Right ventricle myocardium superior (tissue), 1 donor: ENCODE measurements at places on chromosomes 13 and 19.

DNA sequence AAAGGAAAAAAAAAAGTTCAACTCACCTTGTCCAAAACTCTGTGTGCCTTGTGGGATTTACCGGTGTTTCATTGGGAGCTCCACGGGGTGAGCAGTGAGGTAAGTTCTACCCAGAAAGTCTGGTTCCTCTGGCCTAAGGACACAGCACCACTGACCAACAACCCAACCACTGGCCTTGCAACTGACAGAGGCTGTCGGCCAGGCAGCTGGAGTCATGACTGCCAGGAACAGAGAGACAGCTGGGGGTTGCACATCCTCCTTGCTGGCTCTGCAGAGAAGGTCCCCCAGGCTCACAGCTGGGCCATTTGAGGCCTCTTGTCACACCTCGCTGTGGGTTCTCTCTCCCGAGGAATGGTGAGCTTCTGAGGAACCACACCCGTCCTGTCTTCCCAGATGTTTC lies 59.5 kb downstream of the ANKRD10 start:
- DNase-seq: no peak

- DNase-seq: peak; percentile 47
These were observed at the start of gene TUBB4A for GRCh38 chr19:6501740-6502648. TUBB4A (minus strand) TSS chr19:6502309; CDS start chr19:6502212, 97 bp downstream.

DNA sequence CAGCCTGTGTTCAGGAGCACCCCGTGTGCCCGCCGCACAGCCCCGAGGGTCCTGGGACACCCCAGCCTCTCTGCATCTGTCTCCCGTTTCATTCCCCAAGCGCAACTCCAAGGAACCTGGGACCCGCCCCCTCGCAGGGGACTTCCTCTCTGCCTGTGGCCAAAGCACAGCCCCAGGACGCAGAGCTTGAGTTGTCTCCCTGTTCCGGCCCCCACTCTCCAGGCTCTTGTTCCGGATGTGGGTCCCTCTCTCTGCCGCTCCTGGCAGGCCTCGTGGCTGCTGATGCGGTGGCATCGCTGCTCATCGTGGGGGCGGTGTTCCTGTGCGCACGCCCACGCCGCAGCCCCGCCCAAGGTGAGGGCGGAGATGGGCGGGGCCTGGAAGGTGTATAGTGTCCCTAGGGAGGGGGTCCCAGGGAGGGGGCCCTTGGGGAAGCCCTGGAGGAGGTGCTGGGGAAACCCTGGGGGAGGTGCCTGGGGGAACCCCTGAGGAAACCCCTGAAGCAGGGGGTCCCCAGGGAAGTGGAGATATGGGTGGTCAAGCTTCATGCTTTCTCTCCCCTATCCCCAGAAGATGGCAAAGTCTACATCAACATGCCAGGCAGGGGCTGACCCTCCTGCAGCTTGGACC lies 1.3 kb downstream of the HCST start:
- DNase-seq: peak; percentile 84

DNA sequence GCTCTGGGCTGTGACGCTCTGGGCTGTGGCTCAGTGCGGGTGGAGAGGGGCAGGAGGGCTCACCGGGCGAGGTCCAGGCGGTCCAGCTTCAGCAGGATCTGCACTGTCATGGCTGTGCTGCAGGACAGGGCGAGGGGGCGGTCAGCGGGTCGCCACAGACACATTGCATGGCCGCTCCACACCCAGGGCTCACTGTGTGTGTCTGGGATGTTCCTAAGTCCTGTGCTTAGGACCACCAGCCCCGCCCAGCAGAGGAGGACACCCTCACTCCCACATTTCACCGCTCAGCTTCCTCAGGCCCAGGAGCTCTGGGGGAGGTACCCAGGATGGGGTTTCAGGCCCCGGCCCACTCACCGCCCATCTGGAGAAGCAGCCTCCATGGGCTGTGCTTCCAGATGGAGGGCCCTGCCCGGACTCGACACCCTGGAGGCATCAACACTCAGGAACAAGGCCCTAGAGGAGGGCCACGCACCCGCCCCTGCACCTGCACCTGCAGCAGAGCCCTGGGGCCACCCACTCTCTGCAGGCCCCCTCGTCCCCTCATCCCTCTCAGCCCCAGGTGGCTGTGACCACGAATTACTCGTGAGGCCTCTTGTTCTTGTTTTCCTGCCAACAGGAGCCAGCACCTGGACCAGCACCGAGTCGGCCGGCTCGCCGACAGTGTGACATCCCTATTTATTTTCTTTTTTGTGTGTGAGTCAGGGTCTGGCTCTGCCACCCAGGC lies 9.7 kb upstream of the CERS1 start:
- no peak for DNase-seq

GRCh38 chr13:90690458-90691080 lies 656.9 kb upstream of the MIR17HG start:
- no peak for DNase-seq

GRCh38 chr13:93744886-93745285 lies 518.3 kb downstream of the GPC6 start:
- DNase-seq: no peak

- DNase-seq: peak; percentile 50
These were observed 8.5 kb downstream of the MIER2 start for GRCh38 chr19:336067-336614.

GRCh38 chr19:55249841-55250240 lies 9.0 kb downstream of the PPP6R1 start:
- DNase-seq: no peak

GRCh38 chr19:27822336-27822735 lies 1390.6 kb downstream of the UQCRFS1 start:
- no peak for DNase-seq

GRCh38 chr19:13959141-13959961 lies 7.0 kb downstream of the DCAF15 start:
- DNase-seq: no peak

DNA sequence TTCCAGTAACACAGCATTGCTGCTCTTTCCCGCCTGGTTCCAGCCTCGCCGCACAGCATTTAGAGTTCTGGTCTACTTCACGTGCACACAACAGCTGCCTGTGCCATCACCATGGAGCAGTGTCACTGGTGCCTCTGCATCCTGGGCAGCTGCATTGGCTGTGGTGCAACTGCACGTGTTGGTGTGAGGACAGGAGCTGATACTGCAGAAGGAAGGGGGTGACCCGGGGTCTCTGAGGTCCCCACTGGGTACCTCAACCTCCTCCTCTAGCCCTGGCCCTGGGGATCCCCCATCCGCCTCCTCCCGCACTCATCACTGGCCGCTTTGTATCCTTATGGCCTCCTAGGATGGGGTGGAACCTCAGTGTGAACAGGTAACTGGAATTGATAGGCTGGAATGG lies 112.5 kb downstream of the SOX1 start:
- no peak for DNase-seq

- DNase-seq: no peak
These were observed 1.2 kb downstream of the LPAR2 start for GRCh38 chr19:19626516-19627472.

- DNase-seq: no peak
These were observed 217.1 kb downstream of the ENOX1 start for GRCh38 chr13:43569658-43570057.

DNA sequence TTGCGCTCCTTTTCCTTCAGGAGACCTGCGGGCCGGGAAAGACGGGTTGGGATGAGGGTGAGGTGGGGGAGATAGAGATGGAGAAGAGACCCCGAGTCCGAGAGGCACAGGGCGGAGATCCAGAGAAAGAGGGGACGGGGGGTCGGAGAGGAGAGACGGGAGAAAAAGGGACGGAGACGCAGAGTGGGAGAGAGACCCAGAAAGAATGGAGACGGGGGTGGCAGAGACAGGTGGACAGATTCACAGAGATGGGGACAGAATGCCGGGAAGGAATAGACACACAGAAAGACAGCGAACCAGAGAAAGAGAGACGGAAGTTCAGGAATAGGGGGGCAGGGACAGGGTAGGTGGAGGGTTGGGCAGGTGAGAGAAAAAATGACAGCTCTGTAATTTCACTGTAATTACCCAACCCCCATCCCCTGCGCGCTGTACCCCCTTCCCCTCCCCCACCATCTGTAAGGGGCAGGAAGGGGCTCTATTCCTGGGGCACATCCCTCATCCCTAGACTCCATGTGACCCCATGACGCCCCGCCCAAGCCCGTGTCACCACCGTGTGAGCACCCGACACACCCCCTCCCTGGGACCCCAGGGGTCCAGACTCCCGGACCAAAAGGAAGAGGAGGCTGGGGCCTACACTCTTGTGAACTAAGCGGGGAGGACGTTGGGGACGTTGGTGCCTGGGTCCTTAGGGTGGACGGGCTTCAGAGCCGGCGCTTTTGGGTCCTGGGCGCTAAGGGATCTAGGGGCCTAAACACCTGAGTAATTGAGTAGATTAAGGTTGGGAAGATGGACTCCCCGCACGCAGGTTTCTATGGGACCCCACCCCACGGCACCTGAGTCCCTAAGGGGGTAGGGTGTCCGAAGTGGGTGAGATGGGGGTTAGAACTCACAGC lies 967 bp downstream of the DBP start:
- no peak for DNase-seq

DNA sequence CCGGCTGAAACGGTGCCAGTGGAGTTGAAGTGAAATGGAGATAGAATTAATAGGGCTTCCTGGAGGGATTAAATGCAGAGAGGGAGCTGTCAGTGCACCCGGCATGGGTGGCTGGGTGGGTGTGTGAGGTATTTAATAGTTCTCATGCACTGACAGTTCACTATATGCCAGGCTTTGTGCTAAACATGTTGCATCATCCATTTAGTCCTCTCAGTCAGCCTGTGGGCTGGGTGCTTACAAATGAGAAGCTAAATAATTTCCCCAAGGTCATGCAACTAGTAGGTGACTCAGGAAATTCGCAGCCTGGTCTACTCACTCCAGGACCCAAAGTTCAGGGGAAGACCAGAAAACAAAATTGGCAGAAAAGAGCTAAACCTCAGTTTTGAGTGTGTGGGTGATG lies 63.5 kb upstream of the SPATA13 start:
- DNase-seq: no peak

DNA sequence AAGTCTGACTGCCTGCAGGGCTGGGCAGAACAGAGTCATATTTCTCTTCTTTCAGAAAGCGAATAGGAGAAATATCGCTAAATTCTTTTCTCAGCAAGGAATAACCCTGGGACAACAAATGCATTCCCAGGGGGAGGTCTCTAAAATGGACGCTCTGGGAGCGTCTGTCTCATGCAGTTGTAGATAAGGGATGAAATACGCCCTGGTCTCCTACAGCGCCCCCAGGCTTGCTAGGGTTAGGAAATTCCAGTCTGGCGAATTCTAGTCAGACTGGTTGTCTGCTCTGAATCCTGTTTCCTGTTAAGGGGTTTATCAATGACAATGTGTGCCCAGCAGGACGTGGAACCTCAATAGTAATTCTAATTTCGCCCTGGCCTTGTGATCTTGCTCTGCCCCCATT lies 1214.1 kb downstream of the DIAPH3 start:
- no peak for DNase-seq

- DNase-seq: no peak
These were observed 882.1 kb downstream of the UQCRFS1 start for GRCh38 chr19:28330831-28331230.

DNA sequence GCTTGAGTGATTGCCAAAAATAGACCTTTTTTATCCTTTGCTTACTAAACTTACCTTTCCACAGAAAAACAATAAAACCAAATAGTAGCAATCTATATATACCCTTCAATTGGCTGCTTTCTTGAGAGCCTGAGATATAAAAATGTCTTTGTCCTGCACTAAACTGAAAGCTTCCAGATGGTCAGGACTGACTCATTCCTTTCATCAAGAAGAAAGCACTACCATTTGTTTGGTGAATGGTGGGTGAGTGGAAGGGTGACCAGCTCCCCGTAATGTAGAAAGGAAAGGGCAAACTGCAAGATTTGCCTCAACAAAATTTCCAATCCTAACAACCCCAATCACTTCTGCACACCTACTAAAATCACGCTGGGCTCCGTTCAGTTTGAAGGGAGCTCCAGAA lies 67.8 kb downstream of the SACS start:
- no peak for DNase-seq

DNA sequence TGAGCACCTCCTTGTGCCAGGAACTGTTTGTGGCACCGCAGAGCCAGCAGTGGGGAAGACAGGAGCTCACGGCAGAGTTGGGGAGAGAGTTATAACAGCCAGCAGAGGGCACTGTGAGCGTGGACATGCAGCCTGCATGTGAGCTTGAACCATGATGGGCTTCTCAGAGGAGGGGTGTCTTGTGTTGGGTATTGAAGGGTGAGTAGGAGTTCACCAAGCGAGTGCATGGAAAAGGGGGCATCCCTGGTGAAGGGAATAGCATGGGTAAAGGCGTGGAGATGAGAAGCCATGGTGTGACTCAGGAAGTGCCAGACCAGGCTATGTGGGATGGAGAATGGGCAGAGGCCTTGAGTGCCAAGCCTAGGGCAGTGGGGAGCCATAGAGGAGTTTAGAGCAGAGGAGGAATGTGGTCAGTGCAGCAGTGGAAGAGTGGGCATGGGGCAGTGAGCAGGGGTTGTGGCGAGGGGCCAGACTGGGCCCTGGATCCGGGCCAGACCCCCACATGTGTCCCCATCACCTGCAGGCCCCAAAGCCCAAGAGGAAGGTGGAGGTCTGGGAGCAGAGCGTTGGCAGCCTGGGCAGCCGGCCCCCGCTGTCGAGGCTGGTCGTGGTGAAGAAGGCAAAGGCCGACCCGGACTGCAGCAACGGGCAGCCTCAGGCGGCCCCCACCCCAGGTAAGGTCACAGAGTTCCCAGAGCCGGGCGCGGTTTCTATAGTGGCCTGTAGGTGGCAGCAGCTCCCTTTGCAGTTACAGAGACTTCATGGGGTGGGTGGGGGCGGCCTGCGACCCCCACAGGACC lies 11.8 kb upstream of the SHD start:
- DNase-seq: peak; percentile 72

- DNase-seq: no peak
These were observed 36.6 kb downstream of the USP12 start for GRCh38 chr13:27135023-27135422.

DNA sequence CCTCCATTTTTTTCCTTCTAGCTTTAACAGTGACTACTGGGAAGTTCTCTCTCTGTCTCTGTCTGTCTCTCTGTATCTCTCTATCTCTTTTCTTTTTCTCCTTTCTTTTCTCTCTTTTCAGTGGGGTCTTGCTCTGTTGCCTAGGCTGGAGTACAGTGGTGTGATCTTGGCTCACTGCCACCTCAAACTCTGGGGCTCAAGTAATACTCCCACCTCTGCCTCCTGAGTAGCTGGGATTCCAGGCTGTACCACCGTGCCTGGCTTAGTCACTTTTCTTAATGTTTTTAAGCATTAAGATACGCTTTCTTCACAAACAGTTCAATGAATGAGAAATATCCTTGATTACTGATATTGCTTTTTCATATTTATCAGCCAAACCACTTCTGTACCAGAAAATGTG lies 13.1 kb downstream of the PCCA start:
- no peak for DNase-seq
